ENCODE measurements at places on chromosomes 4 and X. TPM values are rescaled to one million over a fixed set of nuclear protein-coding genes. Genes with fewer than 3 reads are reported as not detected.

Gene CCKAR
- not detected for total RNA-seq

Gene LGI2
- total RNA-seq = 3.1 TPM

DNA sequence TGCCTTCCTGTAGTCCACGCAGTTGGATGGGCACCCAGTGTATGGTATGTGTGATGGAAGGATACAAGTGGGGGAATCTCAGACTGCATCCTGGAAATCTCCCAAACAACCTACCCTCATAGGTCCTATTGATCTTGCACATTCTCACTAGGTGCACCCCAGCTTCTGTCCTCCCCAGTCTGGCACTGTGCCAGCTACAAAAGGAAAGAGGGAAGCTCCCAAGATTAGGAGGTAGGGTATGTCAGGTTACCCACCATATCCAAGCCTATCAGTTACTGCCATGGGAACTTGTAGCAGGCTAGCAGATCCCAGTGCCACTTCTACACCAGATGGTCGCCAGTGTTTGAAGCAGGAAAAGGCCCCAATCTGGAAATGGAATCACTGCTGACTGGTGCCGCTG lies 11.6 kb downstream of the TBX22 start:
- no peak for DNase-seq

- DNase-seq = no peak
These were observed 110.4 kb upstream of the MAP9 start for GRCh38 chr4:155487210-155487609.

DNA sequence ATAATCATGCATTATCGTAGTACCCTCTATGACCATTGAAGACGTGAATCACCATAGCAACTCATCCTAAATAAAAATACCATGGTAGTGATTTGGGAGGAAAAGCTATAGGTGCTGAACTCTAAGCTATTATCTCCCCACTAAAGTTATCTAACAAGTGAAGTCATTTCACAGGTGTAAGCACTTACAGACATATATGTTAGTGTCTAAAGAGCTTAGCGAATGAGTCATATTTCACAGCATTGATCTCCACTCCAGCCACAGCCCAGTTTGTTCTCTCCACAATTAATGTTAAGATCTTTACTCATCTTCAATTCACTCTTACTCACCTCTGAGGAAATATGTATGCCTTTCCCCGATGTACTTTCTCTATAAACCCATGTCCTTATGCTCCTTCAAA lies 57.0 kb downstream of the DCAF8L1 start:
- no peak for DNase-seq

Gene SYP
- total RNA-seq = 1.9 TPM

- DNase-seq = no peak
These were observed 200.0 kb downstream of the PPP3CA start for GRCh38 chr4:101147283-101147682.

- no peak for DNase-seq
These were observed 826.0 kb downstream of the RAB28 start for GRCh38 chr4:12658146-12658545.

DNA sequence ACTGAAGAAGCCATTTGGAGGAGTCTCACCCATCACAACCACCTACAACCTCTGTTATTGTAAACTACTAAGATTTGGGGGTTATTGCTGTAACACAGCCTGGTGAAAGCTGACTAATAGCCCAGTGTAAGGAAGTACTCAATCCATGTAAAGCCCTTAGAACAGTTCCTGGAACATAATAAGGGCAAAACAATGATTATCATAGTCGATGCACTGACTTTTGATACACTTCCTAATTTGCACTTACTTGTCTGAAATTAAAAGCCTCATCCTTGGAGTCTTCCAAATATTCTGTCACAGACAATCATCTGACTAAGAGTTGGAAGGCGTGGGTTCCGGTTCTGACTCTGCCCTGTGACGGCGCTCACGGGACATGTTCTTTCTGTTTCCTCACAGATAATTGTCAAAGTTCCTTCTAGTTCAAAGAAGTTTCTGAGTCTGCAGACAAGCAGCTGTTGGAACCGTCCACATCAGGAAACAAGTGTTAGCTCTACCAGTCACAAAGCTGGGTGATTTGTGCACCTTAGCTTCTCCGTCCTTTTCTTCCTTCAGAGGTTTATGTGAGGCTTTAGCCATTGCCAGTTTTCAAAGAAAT lies 33.4 kb upstream of the RASGEF1B start:
- DNase-seq = no peak

GRCh38 chr4:150668824-150669223 lies 86.9 kb downstream of the MAB21L2 start:
- DNase-seq = no peak

DNA sequence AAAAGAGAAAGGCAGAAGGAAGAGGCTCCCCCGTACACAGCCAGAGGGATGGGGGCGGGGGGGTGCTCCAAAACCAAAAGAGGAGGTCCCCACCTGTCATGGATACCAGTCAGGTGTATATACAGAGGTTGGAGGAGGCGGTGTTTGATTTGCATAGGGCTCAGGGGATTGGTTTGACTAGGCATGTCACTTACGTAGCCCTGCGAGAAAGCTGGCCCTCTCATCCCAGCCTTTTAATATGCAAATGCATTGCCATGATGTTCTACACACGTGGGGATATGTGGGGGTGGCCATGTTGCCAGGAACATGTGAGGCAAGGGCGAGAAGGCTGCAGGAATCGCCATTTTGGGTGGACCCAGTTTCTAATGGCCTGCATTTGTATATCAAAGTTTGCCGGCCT lies 38.6 kb downstream of the TMEM150C start:
- DNase-seq = peak; percentile 29

- DNase-seq = no peak
These were observed 671.9 kb downstream of the TRIML1 start for GRCh38 chr4:188811121-188811520.

Gene AMTN
- total RNA-seq = not detected

- DNase-seq = no peak
These were observed 105.7 kb downstream of the CEP44 start for GRCh38 chr4:174389439-174389838.

Gene ARHGAP10
- 9.7 TPM for total RNA-seq

DNA sequence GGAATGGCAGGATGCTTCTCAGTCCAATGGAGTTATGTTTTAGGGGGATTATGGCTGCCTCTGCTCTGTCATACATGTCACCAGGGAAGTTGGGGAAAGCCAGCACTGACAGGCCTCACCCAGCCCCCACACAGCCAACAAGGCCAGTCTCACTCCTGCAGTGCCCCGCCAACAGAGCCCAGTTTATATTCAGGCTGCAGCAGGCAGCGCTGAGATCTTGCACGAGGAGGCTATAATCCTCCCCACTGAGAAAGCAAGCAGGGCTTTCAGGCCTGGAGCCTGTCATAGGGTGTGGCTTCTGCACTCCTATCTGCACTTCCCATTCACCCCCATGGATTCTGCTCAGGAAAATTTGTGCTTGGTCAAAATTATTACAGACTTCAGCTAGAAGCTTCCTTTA lies 25.1 kb downstream of the ADAD1 start:
- no peak for DNase-seq

DNA sequence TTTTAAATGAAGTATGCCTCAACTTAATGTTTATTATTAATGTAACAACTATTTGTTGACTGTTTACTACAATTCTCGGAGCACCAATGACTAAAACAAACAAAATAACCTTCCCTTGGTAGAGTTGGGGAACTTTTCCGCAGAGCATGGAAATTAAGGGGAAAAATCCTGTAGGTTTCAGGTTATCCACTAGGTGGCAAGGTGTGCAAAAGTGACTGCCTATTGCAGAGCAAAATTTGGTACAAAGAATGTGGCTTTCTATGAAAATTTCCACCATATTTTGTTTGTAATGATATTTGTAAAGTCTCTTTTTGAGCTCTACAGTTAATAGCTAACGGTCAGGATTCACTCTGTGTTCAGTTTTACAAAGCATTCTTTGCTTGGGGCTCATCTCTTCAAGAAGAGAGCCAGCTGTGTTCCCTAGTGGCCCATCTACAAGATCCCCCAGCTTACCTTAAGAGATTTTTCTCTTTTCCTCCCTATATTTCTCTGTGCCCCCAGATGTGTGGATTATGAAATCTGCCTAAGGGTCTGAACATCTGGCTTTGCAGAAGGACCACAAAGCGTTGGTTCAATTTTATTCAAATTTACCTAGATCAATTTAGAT lies 61.1 kb downstream of the FBXO8 start:
- DNase-seq = peak; percentile 47

DNA sequence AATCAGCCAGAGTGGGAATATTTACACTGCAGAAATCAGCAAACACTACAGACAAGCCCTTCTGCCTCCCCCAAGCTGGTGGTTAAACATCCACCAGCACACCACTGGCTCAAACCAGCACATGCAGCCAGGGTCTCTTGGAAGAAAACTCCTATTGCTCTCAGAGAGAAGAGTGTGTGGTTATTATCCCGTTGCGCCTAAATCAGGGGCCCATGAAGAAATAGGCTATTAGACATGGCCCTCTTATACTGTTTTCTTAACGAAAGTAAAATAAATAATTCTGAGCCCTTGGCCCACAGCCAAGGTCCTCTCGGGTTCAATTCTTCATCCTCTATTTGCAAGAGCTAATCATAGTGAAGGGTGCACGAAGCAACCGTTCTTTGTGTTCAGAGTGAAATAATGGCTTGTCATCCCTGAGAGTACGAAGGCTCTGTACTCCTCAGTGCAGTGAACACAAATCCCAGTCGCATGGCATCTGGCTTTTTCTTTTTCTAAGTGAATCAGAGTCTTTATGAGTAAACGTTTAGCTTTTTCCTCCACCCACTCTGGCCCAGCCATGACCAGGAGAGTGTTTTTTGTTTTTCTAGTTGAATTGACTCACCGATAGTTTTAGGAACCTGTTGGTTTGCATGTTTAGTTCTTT lies 33.4 kb upstream of the RBM47 start:
- DNase-seq = no peak

Gene ADGRG2
- total RNA-seq = 7.8 TPM

- peak; percentile 76 for DNase-seq
These were observed 3.4 kb upstream of the AVPR2 start for GRCh38 chrX:153900831-153901752.

Gene CDS1
- total RNA-seq = 4.5 TPM

GRCh38 chrX:1323315-1323714 lies 13.3 kb upstream of the IL3RA start:
- peak; percentile 90 for DNase-seq

Gene ZFP92
- total RNA-seq = not detected

Gene TRIM2
- total RNA-seq = 49.2 TPM

- DNase-seq = no peak
These were observed 85.4 kb downstream of the FAM13A start for GRCh38 chr4:88971536-88971935.

GRCh38 chrX:124501586-124501985 lies 155.2 kb downstream of the SH2D1A start:
- no peak for DNase-seq

DNA sequence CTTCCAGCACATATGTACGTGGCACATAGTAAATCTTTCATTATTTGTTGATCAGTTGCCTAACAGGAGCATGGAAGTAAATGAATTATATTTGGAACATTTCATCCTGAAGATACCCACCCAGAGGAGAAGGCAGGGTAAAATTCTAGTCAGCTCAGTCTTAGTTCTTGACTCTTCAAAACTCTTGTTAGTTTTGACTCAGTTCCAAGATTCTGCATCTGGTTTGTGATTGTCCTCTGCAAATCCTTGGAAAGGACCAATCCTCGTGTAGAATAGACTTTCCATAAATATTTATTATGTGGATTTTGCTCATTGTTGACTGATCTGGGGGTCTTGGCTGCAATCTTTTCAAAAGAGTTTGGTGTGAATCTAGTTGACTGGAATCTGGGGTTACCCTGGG lies 257.5 kb upstream of the FAT1 start:
- no peak for DNase-seq

DNA sequence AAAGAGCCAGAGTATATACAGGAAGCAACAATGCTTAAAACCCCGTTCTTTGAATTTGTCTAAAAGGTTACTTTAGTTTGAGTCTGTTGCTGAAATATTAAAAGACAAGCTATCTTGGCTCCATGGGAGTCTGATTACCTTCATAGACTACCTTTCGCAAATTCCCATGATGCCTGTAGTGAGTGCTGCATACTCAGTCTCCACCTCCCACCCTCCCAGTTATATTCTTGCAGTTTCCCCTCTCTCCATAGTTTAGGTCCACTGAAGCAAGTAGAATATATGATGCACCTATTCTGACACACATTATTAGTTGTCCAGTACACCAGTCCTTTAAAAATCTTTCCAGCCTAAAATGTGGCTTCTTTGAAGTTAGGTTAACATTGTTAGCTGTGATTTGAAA lies 2.4 kb downstream of the CNKSR2 start:
- no peak for DNase-seq

- no peak for DNase-seq
These were observed 44.9 kb upstream of the SLC25A31 start for GRCh38 chr4:127685292-127685691.

DNA sequence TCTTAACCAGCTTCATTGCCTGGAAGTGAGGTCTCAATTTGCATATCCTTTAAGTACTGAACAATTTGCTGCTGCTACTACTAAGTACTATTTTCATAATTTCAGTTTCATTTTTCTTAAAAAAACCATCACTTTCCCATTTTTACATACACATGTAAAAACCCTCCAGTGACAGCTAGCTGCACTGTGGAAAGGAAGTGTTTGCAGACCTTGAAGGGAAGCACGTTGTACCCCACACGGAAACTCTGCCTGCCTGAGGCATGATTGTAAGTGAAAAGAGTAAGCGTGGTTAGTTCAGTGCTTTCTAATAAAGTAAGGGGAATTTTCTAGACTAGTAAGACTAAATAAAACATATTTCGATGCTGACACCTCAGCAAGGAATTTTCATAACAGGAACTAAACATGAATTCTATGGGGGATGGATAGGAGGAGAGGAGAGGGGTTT lies 103.6 kb downstream of the RAPGEF2 start:
- DNase-seq = no peak

DNA sequence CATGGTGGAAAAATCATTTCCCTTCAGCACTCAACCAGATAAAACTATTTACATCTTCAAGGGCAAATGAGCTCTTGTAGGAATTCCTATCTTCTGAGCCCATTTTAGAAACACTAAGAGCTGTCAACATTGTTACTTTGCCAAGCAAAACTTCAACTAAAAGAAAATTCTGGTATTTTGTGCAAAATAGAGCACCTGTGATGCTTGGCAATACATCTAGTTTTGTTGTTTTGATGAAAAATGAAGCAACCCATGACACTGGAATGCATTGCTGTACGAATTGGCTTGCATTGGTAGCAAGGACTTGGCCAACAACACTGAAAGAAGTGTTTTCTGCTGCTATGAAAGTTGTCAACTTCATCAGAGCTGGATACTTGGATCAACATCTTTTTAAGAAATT lies 194.4 kb downstream of the COX18 start:
- DNase-seq = no peak

Gene XPNPEP2
- 0.10 TPM for total RNA-seq

GRCh38 chrX:19811807-19812604 lies 75.4 kb downstream of the SH3KBP1 start:
- DNase-seq = no peak

DNA sequence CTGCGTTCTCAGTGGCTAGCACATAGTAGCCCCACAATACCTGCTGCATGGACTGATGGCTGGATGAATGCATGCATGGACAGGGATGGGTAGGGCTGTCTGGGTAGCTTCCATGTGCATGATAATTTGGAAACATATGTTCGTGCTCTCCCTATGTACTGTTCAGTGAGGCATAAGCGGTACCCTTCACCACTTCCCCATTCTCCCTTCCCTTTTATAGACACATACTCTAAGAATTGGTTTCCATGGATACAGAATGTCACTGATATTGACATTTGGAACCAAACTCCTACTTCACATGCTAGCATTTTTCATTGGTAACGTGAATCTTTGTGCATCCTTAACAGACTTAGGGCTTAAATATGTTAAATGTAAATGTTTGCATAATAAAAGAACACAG lies 20.4 kb downstream of the USP46 start:
- DNase-seq = no peak

GRCh38 chrX:26909728-26910127 lies 553.4 kb downstream of the PPP4R3C start:
- DNase-seq = no peak
